ENCODE measurements at places on chromosomes 4 and X. TPM values are rescaled to one million over a fixed set of nuclear protein-coding genes. Genes with fewer than 3 reads are reported as not detected.

DNA sequence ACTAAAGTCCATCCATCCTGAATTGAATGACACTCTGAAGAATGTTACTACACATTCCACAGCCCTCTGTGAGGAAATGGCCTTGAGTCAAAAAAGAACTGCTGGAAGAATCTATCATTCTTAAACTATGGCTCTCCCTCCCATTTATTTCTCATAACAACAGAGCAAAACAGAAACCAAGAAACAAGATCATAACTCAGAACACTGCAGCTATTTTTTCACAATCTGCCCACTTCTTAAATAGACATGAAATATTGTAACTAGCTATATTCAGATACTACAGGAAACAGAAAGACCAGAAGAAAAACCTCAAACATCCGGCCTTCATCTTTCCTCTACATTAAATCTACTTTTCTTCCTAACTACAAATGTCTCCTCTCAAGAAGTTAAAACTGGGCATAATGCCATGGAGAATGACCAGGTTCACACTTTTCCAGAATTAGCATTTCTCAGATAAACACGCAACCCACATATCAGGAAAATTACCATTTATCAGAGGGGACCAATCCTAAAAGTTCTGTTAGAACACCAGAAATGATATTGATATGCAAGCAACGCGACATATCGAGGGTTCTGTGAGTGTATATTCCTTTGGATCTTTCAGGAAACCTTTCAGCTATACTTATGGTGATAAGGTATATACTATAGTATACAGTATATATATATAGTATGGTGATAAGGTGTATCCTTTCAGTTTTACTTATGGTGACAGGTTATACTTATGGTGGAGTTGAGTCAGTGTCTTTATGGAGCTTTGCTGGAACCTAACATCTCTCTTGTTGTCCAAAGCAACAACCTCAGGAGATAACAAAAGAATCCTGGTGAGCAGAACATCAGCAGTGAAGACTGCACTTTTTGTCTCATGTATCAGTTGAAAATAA is 60.4 kb upstream of the IRF2 start:
- DNase-seq = no peak

GRCh38 chr4:55343887-55344286 is 2.2 kb upstream of the SRD5A3 start:
- DNase-seq = no peak

DNA sequence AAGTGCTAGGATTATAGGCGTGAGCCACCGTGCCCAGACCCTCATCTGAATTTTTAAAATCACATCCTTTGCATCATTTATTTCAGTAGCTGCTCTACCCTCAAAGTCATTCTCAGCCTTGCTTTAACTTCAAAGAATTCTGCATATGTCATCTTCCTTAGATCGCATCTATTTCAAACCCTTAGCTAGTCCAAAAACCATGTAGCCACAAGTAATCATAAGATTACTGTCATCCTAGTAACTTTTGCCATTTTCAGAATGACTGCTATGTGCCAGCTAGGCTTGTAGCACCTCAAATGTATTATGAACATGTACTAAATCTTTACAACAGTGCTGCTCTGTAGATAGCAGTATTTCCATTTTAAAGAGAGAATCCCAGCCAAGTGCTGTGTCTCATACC is 45.5 kb upstream of the KLF3 start:
- no peak for DNase-seq

DNA sequence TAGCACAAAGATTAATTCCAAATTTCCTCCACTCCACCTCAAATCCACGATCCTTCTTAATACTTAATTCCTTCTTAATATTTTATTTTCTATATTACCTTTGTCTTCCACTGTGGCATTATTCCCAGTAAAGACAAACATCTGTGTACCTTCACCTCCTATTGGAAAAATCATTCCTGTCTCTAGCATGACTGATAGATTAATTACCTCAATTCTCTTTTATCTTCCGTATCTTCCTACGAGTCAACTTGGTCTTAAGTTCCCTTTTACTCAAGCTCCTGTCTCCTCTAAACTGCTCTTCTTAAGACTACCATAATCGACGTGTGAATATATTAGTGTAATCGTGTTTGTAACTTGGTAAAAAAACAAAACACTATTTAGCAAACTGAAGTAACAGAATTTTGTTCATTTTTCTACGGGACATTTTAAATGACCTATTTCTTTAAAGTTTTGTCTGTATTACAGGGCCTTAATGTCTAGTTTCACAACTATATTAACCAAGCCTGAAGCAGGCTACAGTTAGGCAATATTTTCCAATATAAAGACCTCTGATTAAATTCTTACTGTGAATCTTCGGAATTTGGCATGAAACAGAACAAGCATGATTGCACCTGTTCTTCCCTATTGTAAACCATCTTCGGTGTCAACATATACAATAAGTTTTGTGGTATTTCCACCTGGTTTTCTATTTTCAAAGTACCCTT is 1.1 kb upstream of the USP38 start:
- DNase-seq = no peak

C1QTNF7 gene
- total RNA-seq = 6.8 TPM

DNA sequence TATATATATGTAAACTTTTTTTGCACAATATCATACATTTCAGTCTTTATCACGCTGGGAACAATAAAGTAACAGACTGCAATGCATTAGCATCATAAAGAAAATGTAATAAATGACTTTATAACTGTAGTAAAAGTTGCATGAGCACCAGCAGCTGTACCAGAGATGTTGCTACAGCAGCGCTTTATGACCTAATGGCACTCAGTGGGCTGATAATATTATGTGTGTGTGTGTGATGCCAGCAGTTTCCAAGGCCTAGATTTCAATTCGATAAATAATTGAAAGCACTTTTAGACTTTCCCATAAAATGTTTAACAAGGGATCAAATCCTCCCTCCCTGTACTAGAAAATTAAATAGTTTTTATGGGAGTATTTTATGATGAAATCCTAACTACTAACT is 367.6 kb upstream of the AGA start:
- no peak for DNase-seq

PABPC1L2A gene
- total RNA-seq = not detected

DNA sequence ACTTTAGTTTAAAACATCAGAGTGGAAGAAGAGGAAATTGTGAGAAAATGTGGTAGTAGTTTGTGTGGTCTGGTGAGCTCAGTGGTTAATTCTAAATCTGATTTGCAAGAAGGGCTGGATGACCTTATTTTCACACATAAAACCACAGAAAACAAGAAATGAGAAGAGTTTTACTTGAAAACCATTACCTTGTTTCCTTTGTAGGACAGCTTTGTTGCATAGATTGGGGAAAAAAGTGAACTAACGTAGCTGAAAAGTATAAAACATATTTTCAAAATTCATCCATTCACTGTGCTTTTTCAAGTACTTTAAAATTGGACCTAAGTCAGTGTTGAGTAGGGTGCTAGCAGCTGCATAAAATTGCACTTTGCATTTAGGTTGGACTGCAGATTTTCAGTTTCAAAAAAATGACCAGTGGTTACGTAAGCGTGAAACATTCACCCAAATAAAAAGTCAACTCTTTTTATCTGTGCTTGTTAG is 211.3 kb downstream of the ARHGAP10 start:
- DNase-seq = no peak

- no peak for DNase-seq
Measured at GRCh38 chr4:168864821-168865541, 145.1 kb downstream of the CBR4 start.

DNA sequence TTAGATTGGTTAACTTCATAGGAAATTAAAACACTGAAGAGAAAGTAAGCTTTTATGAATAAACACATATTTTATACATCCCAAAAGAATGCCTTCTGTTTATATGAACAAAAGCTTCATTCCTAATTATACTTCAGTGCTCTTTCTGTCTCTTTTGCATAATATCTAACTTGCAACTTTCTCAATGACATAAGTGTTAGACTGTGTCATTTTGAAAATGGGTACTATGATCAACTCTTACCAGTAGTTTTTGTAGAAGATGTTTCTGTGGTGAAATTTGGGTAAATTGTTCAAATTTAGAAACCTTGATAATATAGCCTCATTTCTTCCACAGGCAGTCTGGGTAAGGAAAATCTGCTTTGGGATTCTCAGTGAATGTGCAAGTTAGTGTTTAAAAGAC is 991.4 kb downstream of the CCSER1 start:
- DNase-seq = no peak

- DNase-seq = no peak
Measured at GRCh38 chr4:151052785-151053184, 37.7 kb upstream of the LRBA start.

DNA sequence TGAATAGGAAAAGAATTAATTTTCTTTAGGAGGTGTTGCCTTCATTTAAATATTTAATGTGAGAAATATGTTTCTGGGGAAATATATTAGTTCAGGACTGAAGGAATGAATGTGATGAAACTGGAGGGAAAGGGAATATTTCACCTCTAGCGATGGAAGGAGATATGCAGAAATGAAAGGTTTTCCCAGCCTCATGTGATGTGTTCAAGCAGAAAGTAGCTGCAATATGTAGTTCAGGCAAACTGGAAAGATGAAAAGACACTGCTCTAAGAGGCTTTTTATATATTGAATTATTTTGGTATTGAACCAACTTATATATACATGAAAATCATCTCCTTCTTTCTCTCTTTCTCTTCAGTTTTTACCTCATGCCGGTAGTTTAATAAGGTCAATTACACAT is 3.4 kb downstream of the GRID2 start:
- DNase-seq = no peak

FAM156A gene
- total RNA-seq = 10.8 TPM

GRCh38 chr4:19486400-19486799 is 765.3 kb upstream of the SLIT2 start:
- DNase-seq = no peak

CLDN2 gene
- total RNA-seq = not detected

- no peak for DNase-seq
Measured at GRCh38 chr4:150874338-150875226, 140.5 kb downstream of the LRBA start.

DNA sequence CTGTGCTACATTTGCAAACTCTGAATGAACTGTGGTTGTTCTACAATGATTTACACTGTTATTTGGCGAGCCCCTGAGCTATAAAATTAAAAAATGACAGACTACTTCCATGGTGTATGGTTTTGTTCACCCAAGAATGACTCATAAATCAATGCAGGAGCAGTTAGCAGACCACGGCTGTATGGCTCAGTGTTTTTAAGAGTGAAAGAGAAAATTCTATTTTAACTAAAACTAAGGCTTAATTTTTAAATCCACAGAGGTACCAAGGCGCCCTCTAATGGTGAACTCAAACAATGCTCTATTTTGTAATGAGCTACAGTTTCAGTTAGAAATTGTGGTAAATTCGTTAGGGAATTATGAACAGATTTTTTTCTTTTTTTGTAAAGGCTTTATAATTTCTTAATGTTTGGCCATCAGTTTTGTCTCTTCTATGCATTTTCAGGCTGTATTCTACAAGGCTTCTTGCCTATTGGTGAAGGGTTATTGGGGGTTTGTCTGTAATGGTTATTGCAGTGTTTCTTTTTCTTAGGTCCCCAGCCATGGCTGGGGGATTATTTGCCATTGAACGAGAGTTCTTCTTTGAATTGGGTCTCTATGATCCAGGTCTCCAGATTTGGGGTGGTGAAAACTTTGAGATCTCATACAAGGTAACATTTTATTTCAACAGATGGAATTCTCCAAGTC is 32.5 kb downstream of the HMGB2 start:
- DNase-seq = no peak

DNA sequence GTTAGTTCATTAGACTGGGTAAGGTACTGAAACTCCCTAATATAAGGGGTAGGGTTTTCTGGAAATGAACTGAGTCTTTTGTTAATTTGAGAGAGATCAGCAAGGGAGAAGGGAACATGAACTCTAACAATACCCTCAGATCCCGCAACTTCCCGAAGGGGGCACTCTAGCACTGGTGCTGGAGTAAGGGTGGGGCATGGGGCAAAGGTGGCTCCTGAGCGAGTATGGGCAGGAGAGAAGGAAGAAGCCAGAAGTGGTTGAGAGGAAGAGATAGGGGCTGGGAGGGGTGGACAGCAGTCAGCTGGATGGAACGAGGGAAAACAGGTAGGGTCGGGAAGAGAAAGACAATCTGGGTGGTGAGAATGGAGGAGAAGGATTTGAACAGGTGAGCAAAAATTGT is 183.2 kb upstream of the MAGEE2 start:
- no peak for DNase-seq

DNA sequence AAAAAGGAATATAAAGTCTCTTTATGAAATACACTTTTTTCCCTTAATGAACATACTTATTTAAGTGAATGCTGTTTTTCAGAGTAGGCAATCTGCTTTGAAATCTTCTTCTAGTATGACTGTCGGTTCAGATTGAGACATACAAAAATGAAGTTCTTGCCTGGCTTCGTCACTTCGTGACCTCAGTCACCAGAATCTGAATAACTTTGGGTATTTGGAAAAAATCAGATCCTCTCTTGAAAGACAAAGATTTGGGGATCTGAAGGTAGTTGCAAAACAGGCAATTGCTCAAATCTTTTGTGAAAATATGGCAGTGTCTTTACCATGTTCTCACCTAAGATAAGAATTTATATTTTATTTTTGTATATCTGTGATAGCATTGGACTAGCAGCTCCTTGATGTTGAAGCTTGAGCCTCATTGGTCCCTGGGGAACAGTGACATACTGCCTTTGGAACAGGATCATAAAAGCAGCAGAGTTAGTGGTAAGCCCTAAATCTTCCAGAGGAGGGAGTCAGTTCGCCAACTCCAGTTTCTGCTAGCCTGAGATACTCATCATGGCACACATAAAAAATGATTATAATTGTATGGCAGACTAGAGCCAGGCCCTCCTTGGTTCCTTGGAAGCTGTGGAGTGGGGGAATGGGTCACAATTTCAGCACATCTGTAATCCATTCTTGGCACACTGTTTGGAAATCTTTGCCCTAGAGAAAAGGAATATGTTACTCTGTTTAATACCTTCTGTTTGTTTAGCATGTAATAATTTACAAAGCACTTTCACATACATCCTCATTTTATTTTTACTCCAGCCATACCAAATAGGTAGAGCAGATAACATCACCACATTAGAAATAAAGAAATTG is 5.0 kb downstream of the ARFIP1 start:
- DNase-seq = no peak

DNA sequence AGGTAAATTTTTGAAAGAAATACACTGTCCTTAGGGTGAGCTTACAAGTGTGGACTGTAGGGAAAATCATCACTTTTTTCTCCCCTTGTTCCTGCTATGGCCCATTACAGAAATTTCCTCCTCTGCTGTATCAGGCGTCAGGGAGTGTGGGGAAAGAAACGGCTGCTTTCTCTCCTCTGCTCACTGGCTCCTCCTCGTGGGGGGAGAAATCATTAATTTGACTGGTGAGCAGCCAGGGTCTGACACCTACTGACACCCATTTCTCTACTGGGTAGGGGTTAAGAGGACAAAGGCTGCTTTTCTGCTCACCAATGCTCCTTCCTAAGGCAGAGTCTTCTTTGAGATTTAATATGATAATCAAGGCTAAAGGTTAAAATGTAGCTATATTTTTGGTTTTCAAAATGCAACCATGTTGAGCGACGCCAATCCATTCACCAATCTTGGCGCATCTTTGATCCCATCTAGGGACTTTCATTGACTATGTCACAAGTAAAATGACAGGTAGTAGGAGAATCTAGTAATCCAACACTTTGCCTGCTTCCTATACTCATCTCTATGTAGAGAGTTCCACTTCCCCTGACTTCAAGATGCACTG is 25.1 kb downstream of the SETD7 start:
- DNase-seq = no peak

GRCh38 chr4:23083391-23083790 is 390.7 kb downstream of the GBA3 start:
- no peak for DNase-seq

GRCh38 chrX:118553042-118553710 is 57.6 kb downstream of the DOCK11 start:
- no peak for DNase-seq

TCEAL3 gene
- total RNA-seq = 87.0 TPM

- no peak for DNase-seq
Measured at GRCh38 chrX:10938365-10938923, 172.7 kb upstream of the HCCS start.

Data from posterior vena cava (tissue), 2 donors.